ENCODE measurements at places on chromosomes 4 and X. TPM values are rescaled to one million over a fixed set of nuclear protein-coding genes. Genes with fewer than 3 reads are reported as not detected.
A peak's percentile ranks its signal among the peaks of the same experiment; 100 is the strongest.

The CT45A5 gene
- not detected for total RNA-seq

GRCh38 chrX:41351923-41352322 is 18.0 kb downstream of the DDX3X start:
- peak; percentile 17 for DNase-seq

DNA sequence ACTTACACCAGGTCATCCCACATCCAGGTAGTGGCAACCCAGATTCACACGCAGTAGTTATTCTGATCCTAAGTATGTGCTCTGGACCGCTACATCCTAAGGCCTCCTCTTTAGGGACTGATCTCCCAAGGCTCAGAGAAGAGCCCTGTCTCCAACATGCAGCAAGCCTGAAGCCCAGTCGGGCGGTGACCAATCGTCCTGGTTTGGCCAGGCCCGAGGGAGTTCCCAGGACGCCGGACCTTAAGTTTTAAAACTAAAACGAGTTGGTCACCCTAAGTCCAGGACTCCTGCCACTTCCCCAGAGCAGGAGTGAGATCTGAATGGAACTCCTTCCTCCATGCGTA is 385 bp downstream of the LYAR start:
- DNase-seq: no peak

The HSD17B10 gene
- 32.8 TPM for total RNA-seq

The NPNT gene
- total RNA-seq: not detected

DNA sequence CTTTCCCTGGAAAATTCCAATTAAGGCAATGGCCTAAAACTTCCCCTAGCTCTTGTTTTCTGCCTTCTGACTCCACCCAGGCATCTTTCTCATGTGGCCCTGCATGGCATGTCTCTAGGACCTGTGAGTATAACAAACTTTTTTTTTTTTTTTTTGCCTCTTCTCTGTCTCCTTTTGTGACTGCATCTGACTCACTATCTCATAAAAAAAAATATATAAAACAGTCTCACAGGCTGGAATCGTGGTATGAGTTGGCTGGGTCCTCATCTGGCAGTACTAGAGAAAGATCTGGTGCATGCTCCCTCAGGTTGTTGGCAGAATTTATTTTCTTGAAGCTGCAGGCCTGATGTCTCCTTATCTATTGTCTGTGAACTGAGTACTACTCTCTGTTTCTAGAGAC is 313.9 kb downstream of the TECRL start:
- no peak for DNase-seq

DNA sequence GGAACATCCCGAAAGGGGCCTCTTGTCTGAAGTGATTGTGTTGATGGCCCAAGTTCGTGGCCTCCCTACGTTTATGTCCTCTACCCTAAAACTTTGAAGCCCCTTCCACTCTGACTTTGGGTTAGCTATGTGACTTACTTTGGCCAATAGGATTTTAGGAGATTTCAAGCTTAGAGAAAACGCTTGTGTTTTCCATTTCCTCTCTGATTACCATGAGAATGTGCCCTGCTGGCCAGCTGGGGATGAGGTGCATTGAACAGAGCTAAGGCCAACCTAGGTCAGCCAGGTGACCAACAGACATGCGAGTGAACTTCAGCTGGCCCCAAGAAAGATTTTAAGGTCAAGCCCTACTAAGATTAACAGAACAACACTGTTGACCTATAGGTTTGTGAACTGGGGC is 82.4 kb downstream of the SLC2A9 start:
- DNase-seq: no peak

- DNase-seq: no peak
Measured at GRCh38 chr4:39514888-39515401, 12.3 kb downstream of the UGDH start.

- DNase-seq: no peak
Measured at GRCh38 chr4:163591614-163592020, 97.1 kb downstream of the TMA16 start.

The MAGEA11 gene
- not detected for total RNA-seq

- no peak for DNase-seq
Measured at GRCh38 chr4:78720204-78720603, 55.9 kb upstream of the BMP2K start.

GRCh38 chrX:48883729-48884128 is 13.8 kb downstream of the TIMM17B start:
- no peak for DNase-seq

DNA sequence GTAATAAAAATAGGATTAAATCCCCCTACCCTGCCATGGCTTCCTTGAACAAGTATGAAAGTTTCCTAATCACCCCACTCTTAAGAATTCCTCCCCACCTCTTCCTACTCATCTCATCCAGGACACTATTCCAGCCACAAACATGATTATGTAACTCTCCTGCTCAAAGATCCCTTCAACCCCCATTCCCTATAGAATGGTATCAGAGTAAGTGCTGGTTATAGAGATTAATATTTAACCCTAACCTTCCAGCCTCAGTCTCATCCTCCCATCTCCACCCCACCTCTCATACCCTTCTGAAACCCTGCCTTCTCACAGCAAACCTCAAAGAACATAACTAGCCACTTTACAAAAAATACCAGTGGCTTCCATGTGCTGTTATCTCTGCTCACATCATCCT is 155.1 kb downstream of the PPP3CA start:
- no peak for DNase-seq

- no peak for DNase-seq
Measured at GRCh38 chr4:7894098-7894676, 45.5 kb downstream of the AFAP1 start.

- DNase-seq: no peak
Measured at GRCh38 chr4:45410701-45411210, 684.4 kb upstream of the GNPDA2 start.

DNA sequence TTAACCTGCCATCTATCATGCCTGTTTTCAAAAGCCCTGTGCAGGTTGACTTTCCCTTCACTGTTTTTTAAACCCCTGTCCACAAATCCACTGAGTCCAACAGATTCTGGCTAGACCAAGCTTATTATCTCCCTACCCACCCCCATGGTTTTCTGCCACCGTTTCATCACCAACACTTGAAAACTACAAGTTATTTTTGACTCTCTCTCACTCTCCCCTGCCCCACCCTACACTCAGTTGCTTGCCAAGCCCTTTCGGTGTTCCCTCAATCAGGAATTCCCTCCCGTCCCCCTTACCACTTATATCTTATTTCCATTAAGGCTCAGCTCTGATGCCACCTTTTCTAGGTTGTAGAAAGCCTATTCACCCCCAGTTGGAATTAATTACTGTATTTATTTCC is 29.7 kb downstream of the ATG4A start:
- DNase-seq: no peak

- no peak for DNase-seq
Measured at GRCh38 chrX:100319716-100320115, 90.4 kb downstream of the PCDH19 start.

GRCh38 chr4:164821711-164822110 is 55.3 kb upstream of the APELA start:
- no peak for DNase-seq

DNA sequence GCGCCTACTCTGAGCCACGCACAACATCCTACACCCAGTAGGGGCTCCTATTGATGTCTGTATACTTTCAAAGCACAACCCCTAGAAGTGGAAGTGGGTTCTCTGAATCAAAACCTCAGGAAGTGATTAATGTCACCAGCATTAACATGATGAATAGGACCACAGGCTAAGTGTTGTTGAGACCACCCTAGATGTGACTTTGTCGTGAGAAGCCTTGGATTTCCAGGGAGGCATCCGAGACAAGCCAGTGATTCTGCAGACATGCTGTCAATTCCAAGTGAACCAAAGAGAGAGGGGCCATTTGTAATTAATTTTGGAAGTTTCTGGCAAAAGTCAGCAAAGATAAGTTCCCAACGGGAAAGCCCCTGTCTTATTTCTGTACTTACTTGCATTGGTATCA is 493.0 kb downstream of the ZIC3 start:
- DNase-seq: no peak

DNA sequence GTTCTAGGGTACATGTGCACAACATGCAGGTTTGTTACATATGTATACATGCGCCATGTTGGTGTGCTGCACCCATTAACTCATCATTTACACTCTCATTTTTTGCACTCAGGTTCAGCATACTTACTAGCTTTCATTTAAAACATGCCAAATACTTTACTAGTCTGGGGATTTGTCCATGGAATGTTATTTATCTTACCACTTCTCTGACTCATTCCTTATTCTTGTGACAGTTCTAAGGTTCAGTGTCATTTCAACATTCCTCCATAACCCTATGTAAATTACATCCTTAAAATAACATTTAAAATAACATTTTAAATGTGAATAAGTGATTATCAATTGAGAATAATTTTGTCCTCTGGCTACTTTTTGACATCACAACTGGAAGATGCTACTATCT is 19.5 kb upstream of the SYTL5 start:
- no peak for DNase-seq

The GAGE2A gene
- total RNA-seq: not detected

The NAT8L gene
- not detected for total RNA-seq

DNA sequence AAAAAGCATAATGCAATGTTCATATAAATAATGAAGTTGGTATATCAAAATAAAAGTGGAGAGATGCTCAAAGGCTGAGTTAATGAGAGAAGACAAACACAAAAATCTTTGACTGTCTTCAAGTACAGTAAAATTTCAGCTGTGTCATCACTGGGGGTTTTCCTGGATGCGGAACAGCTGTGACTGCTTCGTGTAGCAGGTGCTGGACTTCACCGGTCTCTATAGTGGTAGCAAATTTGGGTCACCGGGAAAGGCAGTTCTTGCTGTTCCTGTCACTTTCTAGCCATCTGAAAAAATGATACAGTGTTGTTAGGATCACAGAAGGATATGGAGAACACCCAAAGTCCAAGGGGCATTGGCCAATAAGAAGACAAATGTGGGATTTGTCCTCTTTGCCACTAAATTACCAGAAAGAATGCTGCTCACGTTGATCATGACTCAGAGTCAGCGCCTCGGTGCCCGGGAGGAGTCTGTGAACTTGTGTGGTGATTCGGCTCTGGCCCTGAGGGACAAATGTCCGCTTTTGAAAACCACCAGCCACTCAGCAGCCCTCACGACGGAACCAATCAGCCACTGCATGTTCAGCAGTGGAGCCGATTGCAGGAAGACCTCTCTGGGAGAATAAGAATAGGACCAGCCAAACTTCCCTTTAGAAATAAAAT is 230.1 kb upstream of the FAT1 start:
- no peak for DNase-seq

DNA sequence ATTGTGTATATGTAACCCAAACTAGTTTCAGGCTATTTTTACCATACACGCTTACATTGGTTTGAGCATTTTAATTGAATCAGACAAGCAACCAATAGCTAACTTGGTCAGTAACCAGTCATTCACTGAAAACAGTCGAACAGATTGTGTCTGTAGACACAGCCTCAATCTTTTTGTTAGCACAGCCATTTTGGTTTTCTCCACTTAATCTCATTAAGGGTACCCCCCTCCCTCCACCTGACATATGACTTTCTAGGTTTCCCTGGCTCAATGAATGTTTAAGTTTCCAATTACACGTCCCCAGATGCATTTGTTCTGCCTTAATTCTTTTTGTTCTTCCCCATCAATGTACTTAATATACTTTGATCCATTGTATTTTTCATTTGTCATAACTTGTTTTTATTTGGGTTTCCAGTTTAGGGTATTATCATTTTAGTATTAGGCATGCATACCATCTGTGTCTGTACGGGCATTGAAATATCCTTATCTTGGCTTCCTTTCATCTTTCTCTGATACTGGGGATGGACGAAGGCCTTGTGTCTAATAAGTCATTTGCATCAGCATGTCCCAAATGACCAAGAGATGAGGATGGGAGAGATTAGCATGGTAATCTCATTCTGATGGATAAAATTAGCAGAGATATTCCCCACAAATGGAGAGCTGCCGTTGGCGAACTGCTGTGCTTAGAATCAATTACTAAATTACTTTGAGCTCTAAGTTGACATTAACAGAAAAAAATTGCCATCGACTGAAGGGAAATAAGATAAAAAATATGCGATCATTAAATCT is 35.9 kb upstream of the PHOX2B start:
- DNase-seq: no peak

The SH2D1A gene
- 50.3 TPM for total RNA-seq

- no peak for DNase-seq
Measured at GRCh38 chr4:156677131-156677531, 294.5 kb downstream of the PDGFC start.

GRCh38 chrX:47831788-47832187 is 4.9 kb upstream of the ZNF81 start:
- DNase-seq: peak; percentile 51

The PPP2R2C gene
- total RNA-seq: not detected

DNA sequence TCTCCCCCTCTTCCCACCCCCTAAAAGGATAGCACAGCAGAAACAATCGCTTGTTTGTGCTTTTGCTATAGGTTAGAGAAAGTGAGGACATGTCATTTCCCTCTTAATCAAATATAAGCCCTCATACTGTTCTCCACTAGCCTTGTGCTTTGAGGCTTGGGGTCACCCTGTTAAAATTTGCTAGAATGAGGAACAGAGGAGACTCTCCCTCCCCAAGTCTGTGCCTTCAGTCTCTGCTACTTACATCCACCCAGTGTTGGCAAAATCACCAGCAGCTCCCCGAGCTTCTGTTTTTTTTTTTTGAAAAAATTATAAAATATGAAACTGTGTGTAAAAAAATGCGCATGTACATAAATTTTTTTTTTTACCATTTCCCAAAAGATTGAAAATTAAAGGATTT is 19.3 kb downstream of the KLF3 start:
- DNase-seq: no peak
